ENCODE measurements at places on chromosomes 5 and 9.

DNA sequence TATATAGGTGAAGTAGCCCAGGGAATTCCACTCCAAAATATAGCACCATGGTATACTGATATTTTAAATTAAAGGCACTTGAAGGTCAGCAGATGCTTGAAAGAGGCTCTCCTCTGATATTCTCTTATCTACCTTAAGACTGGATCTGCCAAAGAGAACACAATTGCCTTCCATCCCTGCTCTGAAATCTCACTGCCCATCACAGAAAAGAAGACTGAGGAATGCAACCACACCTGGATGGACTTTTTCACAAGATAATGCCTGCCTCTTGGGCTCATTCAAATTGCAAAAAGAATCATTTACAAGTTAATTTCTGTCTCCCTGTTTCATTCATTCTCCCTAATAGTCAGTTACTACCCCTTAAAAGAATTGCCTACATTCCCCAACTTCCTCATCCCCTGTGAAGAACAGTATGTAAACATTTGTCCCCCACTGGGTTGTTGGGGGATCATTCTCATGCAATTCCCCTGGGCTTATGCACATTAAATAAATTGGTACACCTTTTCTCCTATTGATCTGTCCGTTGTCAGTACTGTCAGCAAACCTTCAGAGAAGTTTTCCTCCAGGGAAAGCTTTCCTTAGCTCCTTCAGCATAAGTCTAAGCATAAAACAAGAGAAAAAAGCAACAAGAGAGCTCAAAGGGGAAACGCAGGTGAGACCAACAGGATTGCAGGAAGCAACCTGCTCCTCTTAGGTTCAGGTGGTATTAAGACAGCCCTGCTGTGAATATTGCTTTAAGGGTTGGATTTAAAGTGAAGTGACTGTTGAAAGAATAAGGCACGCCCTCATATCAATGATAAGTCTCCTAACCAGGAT, 171.4 kb upstream of the SLC30A5 start:
- DNase-seq = no peak

DNA sequence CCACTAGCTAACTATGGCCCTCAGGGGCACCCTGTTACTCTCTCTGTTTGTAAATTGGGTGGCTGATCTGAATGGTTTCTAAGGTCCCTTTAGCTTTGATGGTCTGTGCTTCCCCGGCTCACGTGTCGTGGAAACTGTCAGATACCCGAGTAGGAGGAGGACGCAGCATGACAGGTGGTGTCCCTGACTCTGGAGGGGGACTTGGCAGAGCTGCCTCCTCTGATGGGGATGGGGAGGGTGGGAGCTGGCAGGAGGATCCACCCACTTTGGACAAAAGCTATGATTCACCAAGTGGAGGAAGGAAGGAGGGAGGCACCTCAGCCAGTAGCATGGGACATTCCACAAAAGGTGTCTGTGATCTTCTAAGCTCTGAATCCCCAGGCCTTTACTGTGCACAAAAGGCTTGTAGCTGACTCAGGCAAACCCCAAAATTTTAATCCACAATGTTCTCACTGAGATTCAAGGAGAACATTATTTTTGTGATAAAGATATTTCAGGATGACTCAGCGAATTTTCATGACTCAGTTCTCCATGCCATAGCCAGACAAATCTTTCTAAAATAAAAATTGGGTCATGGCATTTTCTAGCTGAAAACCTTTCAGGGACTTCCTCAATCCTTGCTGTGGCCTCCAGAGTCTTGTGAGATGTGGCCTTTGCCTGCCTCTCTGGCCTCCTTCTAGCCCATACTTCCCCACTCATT, 131.0 kb upstream of the BRINP1 start:
- no peak for DNase-seq

- DNase-seq = peak; percentile 37
Observed at GRCh38 chr9:27247756-27248155, 49.2 kb downstream of the EQTN start.

DNA sequence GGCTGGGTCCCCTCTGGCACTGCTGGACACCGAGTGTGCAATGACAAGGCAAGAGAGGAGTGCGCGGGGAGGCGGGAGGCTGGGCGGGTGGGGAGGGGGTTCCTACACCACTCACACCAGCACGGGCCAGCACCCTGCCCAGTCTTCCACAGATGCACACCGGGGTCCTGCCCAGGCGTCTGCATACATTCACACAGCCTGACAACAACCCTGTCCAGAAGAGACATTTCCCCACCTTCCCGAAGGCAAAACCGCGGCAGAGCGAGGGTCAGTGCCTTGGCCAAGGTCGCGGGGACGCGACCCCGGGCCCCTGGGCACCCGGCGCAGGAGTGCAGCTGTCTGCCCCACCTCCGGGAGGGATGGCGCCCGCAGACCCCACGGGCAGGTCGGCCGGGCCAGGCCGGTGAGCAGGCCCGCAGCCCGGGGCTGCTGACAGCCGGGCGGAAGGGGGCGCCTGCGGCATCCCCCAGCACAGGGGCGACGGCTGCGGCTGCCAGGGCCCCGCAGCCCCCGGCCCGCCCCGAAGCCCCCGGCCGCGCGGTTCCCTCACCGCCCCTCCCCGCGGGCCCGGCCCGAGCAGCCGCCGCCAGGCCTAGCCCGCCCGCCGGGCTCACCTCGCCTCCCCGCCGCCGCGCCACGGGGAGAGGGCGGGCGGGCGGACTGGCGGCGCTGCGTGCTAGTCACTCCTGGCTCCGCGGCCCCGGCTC, 496 bp downstream of the MAPK9 start:
- DNase-seq = peak; percentile 57

GRCh38 chr5:153905219-153905618, 133.5 kb downstream of the FAM114A2 start:
- DNase-seq = no peak

DNA sequence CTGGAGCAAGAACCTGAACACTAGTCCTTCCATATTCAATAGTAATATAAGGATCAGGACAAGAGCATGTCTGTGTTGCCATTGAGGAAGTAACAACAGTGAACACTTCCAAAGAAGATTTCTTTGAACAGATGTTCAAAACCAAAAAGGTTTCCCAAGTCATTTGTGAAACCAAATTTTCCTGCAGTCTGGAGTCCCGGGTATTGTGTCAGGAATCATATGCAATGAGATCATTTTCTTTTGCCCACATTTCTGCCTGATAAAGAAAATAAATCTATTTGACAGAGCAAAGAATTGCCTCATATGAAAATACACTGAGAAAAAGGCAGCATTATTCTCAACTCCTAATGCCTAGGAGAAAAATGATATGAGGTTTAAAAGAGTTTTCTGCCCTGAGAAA, 151.7 kb downstream of the SNX18 start:
- DNase-seq = no peak

GRCh38 chr9:124960409-124960752, 19.5 kb upstream of the GOLGA1 start:
- DNase-seq = peak; percentile 42

- DNase-seq = no peak
Observed at GRCh38 chr9:98539954-98540353, 168.8 kb downstream of the GABBR2 start.

- no peak for DNase-seq
Observed at GRCh38 chr9:3508078-3508431, 17.7 kb downstream of the RFX3 start.

- no peak for DNase-seq
Observed at GRCh38 chr9:134553996-134554372, 87.6 kb upstream of the COL5A1 start.

DNA sequence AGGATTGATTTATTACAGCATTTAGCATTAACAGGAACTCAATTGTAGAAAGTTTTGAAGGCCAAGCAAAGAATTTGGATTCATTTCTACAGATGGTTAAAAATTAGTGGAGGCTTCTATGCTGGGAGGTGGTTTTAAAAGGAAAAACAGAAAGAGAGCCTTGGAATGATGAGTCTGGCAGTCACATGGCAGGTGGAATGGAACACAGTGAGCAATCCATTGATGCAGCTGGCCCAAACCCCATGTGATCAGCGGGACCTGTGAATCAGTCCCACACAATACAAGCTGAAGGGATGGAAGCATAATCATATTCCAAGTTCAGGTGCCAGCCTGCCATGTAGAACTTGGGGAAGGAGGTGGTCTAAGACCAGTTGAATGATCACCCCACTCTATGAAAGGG, 147.9 kb downstream of the PIP5K1B start:
- no peak for DNase-seq

GRCh38 chr9:7300484-7300883, 499.1 kb downstream of the DMAC1 start:
- no peak for DNase-seq

- peak; percentile 60 for DNase-seq
Observed at GRCh38 chr5:151684690-151685361, 1.9 kb downstream of the SPARC start.

DNA sequence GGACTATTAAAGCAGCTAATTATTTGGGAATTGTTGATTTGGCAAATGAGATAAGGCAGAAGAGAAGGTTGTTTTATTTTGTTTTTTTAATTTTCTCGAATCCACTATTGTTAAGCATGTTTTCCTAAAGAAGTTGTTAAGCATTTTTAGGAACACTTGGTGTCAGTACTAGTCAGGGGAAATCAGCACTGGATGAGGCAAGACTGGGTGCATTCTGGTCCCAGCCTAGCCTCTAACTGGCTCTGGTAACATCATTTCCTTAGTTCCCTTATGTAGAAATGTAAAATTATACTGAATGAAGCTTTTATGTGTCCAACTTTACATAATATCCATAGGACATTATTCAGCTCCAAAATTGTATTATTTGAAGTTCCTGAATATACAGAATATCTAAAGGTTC, 196.1 kb downstream of the PCSK5 start:
- DNase-seq = no peak

DNA sequence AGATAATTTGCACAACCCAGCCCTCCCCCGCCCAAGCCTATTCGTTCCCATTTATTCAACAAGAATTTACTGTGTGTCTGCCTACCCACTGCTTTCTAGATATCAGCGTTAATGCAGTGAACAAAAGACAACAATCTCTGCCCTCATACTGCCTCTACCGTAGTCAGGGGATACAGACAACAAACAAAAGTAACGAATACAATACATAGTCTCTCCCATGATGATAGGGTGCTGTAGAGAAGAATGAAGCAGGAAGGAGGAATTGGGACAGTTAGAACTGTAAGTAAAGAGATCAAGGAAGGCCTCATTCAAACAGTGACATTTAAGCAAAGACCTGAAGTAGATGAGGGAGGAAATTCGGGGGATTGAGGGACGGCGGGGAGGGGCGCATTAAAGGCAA, 1.7 kb downstream of the GFM2 start:
- DNase-seq = no peak

GRCh38 chr9:134658378-134658955, 16.9 kb downstream of the COL5A1 start:
- DNase-seq = no peak

- no peak for DNase-seq
Observed at GRCh38 chr5:128749136-128749898, 211.3 kb upstream of the FBN2 start.

DNA sequence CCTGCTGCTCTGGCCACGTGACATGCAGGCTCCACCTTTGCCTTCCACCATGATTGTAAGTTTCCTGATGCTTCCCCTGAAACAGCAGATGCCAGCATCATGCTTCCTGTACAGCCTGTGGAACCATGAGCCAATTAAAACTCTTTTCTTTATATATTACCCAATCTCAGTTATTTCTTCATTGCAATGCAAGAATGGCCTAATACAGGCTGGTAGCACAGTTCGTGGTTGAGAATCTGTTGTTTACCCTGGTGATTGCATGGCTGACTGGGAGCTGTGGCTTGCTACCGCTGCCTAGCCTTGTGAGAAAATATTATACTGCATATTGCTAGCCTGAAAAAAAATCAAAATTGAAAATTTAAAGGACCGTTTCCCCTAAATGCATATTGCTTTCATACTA, 44.8 kb upstream of the PTPN3 start:
- DNase-seq = no peak

GRCh38 chr9:101387871-101388506, 3.2 kb upstream of the BAAT start:
- DNase-seq = no peak

GRCh38 chr5:176400382-176401156, 12.0 kb downstream of the HIGD2A start:
- no peak for DNase-seq

- no peak for DNase-seq
Observed at GRCh38 chr9:23812673-23813072, 13.4 kb downstream of the ELAVL2 start.

DNA sequence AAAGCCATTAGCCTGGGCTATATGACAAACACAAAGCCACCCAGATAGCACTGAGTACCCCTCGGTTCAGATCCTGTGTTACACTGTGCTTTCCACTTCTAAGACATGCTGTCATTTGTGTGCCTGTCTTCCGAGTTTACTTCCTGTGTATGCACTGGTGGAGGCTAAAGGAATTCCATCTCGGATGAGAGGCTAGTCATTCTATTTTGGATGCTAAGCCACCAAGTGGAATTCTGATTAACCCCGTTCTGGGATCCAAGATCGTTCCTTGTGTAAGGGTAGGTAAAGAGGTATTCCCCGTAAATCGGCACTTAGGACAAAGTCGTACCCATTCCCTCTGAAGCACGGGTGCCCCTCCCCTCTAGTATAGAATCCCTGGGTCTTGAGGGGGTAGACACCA, 8.7 kb downstream of the PROP1 start:
- DNase-seq = no peak

DNA sequence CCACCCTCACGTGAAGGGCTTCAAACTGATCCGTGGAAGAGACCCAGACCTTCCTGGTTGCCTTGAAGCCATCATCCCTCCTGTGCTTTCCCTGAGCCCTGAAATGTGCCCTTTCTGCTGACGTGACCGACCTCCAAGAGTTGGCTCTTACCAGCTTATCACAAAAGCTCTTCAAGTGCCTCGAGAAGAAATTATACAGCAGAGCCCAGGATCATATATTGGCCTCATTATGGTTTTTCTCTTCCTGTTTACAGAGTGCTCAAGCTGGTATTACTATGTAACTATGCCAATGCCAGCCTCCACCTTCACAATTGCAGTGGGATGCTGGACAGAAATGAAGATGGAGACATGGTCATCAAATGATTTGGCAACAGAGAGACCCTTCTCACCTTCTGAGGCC, 66.0 kb downstream of the AOPEP start:
- no peak for DNase-seq

DNA sequence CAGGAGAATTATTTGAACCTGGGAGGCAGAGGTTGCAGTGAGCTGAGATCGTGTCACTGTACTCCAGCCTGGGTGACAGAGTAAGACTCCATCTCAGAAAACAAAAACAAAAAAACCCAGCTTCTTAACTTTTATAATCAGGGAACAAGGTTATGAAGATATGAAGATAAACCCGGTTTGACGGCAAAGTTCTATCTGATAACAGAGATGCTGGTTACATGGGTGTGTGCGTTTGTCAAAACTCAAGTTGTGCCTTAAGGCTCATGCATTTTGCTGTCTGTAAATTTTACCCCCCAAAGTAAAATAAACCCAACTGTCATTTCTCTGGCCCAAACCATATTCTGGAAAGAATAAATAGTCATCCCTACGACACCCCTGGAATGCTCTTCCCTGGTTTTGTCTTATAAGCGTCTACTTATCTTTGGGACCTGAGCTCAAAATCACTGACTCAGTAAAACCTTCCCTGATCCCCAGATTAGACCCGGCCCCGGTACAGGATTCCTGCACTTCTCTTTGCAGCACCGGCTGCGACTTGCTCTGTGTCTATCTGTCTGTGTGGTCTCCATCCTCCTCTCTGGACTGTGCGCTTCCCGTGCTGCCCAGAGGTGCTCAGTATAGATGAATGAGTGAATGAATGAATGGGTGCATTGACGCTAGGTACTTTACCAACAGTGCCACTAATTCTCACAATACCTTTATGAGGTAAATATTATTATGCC, 172.2 kb downstream of the DAB2IP start:
- no peak for DNase-seq

GRCh38 chr5:110651507-110651906, 75.0 kb downstream of the TMEM232 start:
- DNase-seq = peak; percentile 34
